Stimulated activated CD4-positive, alpha-beta T cell treated with anti-CD3 and anti-CD28 coated beads, Interleukin-12 subunit alpha, Interleukin-12 subunit beta, amount 100 ng/mL, for 48 hours (primary cell): ENCODE measurements at places on chromosomes 12 and 14.

GRCh38 chr14:97027256-97027999 is 230.2 kb downstream of the VRK1 start:
- no peak for DNase-seq

- no peak for DNase-seq
Measured at GRCh38 chr12:101799774-101800173, 31.0 kb downstream of the GNPTAB start.

DNA sequence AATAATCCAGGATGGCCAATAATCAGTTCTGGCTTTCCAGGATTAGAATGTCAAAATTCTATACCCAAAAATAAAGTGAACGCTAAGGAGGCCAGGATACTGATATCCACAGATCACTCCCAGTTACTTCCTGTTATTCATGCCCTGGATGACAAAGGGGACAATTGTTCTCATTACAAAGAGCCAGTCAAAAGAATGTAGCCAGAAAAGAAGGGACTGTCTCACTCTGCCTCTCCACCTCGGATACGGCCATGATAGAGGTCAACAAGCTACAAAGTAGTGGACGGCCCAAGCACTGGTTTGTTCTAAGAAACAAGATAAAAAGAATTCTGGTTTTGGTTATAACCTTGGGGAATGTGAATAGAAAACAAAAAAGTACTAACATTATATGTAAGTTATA is 116.1 kb upstream of the ATF7IP start:
- no peak for DNase-seq

- no peak for DNase-seq
Measured at GRCh38 chr12:129034558-129035289, 181.4 kb downstream of the GLT1D1 start.

DNA sequence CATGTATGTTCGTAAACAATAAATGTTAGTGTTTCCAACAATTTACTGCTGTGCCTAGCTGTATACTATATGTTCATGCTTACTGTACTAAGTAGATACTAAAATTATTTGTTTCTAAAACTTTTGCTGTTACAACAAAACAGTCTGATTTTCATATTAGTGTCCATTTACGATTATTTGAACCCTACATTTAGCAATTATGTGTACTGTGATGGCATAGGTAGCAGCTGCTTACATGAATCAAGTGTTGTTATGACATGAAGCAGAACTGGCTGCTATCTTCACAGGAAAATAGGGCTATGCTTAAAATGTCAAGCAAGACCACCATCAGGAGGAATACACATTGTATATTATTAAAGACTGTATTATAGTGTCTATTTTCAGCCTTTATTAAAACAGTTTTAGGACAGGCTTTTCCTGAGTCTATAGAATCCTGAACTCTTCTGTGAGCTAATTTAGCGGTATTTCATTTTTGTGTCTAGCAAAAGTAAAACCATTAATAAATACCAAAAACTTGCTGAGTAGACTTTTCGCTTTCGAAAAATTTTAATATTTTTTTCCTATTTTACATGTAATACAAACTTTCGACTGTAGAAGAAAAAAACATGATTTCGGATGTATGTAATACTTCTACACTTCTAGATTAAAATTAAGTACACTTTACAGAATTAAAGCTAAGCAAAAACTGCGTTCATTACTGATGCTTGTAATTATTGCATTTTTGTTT is 1.1 kb upstream of the WDR89 start:
- DNase-seq: no peak

GRCh38 chr14:98906123-98906995 is 365.6 kb downstream of the BCL11B start:
- DNase-seq: no peak

DNA sequence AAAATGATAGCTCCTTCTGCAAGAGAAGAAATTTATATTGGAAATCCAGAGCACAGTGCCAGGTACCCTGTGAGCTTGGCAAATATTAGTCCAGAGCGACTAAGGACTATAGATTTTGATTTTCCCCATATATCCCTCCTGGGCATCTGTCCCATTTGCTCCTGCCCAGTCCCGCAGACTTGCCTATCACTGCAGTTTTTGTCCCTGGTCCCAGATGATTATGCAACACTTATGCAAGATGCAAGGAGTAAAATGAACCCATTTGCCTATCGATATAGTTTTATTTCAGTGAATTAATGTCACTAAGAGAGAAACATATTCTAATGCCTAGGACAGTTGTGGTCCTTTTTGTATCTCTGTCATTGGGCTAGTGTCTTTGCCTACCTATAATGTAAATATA is 215.9 kb upstream of the BMP4 start:
- DNase-seq: no peak

DNA sequence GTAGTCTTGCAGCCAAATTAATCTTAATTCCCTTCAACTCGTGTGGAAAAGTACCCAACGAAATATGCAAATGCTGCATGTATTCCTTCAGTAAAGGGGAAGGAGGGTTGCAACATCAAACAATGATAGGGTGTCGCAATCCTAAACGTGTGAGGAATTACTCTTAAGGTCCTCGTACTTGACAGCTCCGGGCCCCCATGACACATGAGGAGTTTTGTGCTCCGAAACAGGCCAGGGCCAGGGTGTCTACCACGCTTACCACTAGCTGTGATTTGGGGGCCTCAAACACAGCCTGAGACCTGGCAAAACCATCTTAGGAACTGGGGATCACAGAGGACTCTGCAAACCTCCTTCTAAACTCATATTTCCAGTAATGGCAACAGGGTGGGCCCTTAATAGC is 20.4 kb downstream of the FOS start:
- no peak for DNase-seq

DNA sequence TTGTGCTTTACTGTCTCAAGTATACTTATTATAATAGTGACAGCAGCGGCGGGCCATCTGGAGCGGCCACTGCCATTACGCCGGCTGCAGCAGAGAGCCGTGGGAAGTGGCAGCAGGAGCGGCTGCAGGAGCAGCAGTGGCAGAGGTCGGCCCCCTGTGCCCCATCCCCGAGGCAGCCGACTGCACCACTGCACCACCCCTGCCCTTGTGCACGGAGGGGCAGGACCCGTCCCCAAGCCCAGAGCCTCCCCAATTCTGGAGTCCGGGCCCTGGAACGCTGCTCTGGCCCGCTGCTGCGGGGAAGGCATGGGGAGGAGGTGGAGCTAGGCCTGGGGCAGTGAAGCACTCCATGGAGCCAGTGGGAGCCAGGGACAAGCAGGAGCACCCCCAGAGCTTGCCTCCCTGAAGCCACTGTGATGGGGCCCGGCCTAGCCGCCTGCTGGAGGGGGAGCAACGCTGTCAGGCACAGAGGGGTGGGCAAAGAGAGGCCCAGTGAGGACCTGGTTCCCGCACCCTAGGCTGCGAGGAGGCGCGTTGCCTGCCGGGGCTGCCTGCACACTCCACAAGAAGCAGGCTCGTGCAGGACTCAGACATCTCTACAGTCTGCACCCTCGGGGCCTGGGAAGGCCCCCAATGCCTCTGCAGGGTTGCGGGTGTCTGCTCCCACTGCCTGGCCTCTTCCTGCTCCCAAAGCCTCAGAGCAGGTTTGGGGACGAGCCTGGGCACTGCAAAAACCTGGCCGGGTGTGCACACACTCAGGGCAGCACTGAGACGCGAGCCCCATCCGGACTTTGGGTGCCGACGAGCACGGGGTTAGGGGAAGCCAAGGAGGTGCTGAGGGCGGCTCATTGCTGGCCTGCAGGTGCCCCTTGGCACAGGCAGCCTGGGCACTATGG is 74.2 kb upstream of the RASSF8 start:
- DNase-seq: no peak

- DNase-seq: no peak
Measured at GRCh38 chr14:101254805-101255764, 306.2 kb upstream of the DIO3 start.

DNA sequence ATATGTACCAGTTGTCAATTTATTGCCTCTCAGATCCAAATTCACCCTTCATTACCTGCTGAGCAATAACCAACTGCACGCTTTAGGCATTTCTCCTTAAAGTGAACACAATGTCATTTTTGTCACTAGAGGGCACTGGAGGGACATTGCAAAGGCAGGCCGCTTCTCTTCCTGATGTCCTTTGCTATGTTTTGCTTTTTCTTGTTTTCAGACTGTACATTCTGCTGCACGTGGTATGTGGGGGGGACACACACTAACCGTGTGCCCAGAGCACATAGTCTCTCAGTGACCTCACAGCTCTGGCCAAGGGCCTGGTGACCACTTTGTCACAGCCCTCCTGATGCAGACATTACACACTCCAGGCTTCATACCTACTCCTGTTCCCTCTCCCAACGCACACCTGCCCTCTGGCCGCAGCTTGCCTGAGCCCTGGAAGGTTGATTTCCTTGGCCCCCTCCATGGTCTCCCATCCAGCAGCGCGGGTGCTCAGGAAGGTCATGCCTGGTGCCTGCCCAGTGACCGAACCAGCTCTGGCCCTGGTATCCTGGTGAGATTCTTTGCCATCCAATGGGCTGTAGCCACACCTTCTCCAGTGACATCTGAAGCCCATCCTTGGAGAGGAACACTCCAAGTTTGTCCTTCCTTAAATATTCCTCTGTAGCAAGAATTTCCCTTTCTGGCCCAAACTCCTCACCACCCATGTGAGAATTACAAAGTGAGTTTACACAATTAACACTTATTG is 39.9 kb downstream of the MYO1H start:
- DNase-seq: peak; percentile 5

DNA sequence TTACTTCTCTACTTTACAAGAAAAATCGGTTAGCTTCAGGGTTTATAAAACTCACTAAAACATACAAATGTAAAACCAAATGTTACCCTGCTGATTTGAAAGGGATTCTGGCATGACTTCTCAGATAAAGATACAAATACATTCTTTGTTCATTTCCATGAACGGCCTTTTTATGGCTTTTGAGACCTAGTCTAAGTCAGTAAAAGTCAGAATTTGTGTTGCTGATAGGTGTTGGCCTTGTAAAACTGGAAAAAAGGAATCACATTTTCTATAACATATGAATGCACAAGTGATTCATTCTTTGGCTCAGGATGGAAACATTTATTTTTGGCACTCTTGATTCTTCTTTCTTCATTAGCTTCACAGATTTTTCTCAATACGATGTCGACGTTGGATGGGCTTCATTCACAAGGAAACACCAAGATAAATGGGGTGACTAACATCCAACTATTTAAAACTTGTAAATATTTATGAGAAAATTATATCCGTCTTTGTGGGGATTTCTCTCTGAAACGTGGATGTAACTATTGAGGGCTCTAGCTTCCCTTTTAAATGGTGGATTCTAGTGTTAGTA is 27.0 kb upstream of the CPM start:
- DNase-seq: no peak

- DNase-seq: no peak
Measured at GRCh38 chr14:61927520-61927919, 165.3 kb downstream of the SNAPC1 start.

- DNase-seq: no peak
Measured at GRCh38 chr12:8554451-8555195, 13.9 kb upstream of the CLEC4E start.

- DNase-seq: no peak
Measured at GRCh38 chr14:22220427-22220826, 368.6 kb downstream of the DAD1 start.

GRCh38 chr12:13304924-13305323 is 108.4 kb downstream of the EMP1 start:
- DNase-seq: no peak

- no peak for DNase-seq
Measured at GRCh38 chr14:53126731-53127130, 26.4 kb downstream of the DDHD1 start.

DNA sequence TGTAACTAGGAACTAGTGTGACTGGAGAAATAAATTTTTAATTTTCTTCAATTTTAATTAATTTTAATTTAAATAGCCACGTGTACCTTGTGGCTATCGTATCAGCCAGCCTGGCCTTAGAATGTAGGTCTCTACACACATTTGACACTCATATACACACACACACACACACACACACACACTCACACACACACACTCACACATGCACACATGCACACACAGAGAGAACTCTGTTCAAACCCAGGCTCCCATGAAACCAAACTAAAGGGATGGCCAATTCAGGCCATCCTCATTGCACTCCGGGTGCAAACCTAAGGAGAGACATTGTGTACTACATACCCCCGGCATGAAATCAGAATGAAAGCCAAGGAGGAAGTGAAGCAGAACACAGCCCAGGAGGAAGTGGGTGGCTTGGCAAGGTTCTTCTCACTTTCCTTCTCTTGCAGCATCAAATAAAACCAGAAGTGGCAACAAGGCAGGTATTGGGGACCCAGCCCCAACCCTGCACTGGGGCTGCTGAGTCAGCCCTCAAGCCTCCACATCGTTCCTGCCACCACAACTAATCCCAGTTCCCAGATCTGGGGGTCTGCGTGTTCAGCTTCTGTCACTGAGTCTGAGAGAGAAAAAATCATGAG is 26.2 kb upstream of the CHPT1 start:
- DNase-seq: no peak

GRCh38 chr12:50075808-50076170 is 9.4 kb upstream of the SMARCD1 start:
- DNase-seq: no peak

GRCh38 chr12:48358937-48359513 is 8.3 kb upstream of the ZNF641 start:
- no peak for DNase-seq

- no peak for DNase-seq
Measured at GRCh38 chr14:105931808-105932483, 405.6 kb downstream of the TMEM121 start.

- DNase-seq: no peak
Measured at GRCh38 chr12:127998988-127999387, 268.0 kb upstream of the TMEM132C start.

DNA sequence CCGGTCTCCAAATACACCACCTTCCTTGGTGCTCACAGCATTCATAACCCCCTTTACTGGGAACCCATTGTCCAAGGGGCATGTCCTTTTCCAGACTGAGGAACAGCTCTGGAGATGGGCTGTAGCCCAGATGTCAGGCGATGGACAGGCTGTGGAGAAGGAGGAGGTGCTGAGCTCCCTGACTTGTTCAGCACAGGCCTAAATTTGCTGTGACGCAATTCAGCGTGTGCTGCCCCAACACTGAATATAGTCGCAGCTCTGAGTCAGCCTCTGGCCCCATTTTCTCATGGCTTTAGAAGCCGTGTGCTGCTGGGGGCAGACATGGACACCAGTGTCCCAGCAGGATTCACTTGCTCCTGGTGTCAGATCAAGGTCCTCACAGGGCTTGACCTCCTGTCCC is 269.1 kb downstream of the EMP1 start:
- DNase-seq: no peak

DNA sequence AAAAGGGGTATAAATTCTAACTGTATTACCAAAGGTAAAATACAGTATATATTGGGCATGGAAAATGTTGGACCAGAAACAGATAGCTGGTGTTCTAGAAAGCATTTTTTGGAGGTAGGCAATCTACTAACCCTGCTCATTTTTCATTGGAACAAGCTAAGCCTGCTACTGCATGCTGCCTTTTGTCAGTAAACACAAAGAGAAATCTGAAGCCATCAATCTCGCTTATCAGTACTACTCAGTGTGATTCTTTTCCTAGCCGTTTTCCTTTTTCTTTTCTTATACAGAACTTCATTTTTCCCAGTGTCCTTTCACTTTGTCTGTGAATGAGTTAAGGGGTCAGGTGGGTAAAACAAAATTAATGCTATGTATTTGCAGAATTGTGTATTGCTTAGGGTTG is 312.3 kb downstream of the NPAS3 start:
- DNase-seq: no peak
